GM06990 (cell line): ENCODE measurements at places on chromosomes 16 and 17.

DNA sequence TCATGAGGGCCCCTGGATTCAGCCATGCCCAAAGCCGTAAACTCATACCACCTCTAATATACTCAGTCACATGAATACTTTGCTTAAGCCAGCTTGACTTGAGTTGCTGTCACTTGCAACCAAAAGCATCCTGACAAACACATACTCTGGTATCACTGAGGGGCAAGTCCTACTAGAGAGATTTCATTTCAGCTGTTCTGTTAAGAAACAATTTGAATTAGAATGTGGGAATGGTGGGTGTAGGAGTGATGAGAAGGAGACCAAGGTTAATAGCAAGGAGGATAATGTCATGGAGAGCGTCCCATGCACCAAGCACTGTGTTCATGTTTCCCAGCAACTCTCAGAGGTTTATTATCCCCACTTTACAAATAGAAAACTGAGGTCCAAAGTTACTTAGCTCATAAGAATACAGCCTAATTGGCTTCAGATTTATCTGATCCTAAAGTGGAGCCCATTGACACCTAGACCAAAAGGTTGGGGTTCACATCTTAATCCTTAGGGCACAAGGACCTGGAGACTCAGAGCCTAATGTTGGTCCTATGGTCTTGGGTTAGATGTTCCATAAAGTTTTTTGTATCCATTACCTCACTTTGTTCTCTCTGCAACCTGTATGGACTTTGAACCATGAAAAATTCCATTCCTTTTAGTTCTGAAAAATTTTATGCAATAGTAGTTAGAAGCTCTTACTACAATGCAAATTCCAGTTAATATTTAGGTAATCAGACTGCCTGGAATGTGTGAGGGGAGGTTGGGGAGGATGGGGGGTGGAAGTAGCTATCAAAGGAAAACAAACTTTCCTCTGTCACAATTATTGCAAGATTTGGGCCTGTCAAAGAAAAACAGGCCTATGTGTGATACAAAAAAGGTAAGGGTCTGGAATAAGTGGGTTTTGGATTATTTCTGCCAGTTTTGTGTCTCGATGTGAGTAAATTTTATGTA, 105.9 kb downstream of the IRX3 start:
- no peak for DNase-seq

- DNase-seq, result no peak
Observed at GRCh38 chr17:17416007-17416399, 60.8 kb upstream of the MED9 start.

- no peak for DNase-seq
Observed at GRCh38 chr16:77767826-77768225, 20.5 kb upstream of the VAT1L start.

DNA sequence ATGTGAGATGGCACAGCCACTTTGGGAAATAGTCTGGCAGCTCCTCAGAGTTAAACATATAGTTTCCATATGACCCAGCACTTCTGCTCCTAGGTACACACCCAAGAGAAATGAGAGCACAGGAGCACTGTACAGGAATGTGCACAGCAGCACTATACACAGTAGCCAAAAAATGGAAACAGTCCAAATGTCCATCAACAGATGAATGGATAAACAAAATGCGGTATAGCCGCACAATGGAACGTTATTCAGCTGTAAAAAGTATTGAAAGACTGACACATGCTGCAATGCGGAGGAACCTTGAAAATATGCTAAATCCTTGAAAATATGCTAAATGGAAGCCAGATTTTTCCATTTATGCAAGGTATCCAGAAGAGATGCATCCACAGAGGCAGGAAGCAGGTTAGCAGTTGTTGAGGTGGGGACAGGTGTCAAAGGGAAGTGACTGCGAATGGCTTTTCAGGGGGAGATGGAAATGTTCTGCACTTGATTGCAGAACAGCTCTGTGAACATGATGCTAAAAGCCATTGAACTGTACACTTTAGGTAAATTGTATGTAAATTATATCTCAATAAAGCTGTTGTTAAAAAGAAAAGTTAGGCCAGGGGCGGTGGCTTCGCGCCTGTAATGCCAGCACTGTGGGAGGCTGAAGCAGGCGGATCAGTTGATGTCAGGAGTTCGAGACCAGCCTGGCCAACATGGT, 80.7 kb downstream of the MPRIP start:
- DNase-seq, result no peak

GRCh38 chr16:72665701-72666100, 382.2 kb downstream of the ZFHX3 start:
- DNase-seq, result no peak

DNA sequence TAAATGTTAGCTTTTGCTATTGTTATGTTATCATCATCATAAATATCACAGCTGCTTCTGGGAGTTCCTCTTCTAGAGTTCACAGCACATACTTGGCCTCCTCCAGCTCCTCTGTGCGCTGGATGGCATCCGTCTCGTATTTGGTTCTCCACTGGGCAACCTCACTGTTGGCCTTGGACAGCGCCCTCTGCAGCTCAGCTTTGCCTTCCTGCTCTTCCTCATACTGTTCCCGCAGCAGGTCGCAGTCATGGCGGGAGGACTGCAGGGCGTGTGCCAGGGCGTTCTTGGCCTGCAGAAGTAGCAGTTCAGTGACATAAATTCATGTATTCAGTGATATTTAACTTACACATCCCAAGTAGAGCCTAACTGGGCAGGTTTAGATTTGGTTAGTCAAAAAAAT, 23.4 kb downstream of the MYH8 start:
- no peak for DNase-seq

GRCh38 chr16:69463876-69464275, 39.5 kb downstream of the CYB5B start:
- no peak for DNase-seq

GRCh38 chr16:16150117-16150877, 73.0 kb downstream of the ABCC6 start:
- DNase-seq, result no peak

DNA sequence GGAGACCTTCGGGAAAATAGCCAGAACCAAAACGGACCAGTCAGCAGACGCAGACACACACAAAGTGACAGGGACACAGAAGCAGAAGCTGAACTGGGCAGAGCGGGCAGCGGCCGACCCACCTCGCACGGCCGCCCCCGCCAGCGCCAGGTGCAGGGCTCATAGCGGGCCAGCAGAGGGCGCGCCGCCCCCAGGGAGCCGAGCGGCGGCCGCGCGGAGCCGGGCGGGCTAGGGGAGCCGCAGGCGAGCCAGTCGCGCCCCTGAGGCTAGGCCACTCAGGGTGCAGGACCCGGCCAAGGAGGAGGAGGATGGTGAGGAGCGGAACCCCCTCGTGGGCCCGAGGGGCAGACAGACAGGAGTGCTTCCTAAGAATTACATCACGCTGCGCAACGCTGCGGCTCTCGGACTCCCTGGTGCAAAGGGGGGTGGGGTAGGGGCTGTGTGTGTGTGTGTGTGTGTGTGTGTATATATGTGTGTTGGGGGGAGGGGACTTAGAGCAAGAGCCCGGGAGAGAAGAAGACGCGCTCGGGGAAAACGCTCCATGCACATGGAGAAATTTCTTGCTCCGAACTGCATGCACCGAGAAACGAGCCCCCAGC, 913 bp upstream of the NOG start:
- DNase-seq, result peak; percentile 46

DNA sequence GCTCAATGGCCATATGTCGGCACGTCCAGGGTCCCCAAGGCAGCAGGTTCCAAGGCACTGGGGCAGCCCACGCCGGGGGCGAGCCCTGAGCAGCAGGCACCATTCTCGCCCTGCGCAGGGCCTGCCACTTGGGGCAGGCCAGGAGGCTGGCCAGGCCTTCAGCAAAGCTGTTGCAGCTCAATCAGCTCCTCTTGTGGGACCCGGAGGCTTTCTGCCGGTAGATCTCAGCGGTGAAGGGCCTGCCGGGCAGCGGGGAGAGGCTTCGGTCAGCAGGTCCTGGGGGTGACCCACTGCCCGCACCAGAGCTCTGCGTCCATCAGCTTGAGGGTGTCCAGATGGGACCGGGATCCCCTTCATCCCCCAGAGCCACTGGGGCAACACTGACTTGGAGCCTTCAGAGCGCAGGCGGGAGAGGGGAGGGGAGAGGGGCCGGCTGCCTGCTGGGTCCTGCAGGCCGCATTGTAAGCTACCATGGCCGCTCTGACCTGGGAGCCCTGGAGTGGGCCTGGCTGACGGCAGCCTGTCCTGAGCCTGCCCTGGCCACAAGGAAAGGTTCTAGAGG, 9.5 kb upstream of the RASD1 start:
- no peak for DNase-seq

- peak; percentile 28 for DNase-seq
Observed at GRCh38 chr17:48541577-48542113, 3.3 kb downstream of the HOXB2 start.

GRCh38 chr17:49928126-49928800, 40.7 kb upstream of the DLX4 start:
- DNase-seq, result no peak

DNA sequence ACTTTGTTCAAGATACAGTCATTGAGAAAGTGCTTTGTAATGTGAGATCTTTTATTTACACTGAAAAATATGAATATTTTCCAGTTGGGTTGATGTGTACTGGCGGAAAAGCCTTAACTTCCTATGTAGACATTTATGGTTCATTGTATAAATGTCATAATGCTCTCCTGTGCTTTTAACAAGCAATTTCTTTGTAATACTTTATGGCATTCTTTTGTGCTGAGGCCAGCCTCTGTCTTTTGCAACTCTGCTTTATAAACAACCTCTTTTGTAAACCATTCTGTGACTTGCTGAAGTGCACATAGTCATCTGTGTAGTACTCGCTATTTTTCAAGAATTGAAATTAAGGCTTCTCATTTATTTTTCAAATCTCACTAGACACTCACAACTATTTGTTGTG, 291.2 kb downstream of the CDH11 start:
- no peak for DNase-seq

DNA sequence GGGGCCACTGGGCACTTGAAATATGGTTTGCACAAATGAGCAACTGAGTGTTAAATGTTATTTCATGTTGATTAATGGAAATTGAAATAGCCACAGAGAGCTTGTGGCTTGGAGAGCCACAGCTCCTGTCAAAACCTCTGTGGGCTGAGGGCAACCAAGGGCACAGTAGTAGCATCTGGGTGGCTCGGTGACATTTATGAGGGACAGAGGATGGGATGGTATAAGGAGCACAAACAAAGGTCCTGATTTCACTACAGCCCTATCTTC, 215.9 kb downstream of the SOX9 start:
- no peak for DNase-seq

DNA sequence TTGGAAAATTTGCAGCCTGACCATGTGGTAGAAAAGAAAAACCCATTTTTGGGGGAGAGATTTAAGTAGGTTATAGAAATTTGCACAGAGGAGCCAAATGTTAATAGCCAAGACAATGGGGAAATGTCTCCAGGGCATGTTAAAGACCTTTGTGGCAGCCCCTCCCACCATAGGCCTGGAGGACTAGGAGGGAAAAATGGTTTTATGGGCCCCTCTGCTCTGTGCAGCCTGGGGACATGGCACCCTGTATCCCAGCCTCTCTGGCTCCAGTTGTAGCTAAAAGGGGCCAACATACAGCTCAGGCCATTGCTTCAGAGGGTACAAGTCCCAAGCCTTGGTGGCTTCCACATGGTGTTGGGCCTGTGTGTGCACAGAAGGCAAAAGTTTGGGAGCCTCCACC, 245.9 kb upstream of the AXIN2 start:
- DNase-seq, result no peak

- no peak for DNase-seq
Observed at GRCh38 chr17:51441431-51441830, 181.1 kb downstream of the UTP18 start.

- DNase-seq, result no peak
Observed at GRCh38 chr17:45338023-45338781, 21.4 kb upstream of the MAP3K14 start.

DNA sequence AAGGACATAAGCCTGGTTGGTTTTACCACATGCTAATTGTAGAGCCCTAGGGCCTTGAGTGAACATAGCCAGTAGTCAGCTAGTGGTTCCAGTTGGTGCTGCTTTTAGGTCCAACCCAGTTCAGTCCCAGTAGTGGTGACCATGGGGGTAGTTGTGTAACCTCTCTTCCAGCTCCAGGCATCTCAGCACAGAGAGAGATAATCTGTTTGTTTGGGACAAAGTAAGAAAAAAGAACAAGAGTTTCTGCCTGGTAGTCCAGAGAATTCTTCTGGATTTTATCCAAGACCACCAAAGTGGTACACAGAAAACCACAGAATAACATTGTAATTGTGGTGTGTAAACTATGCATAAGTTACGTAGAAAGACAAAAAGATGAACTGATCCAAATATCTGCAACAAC, 5.2 kb upstream of the CCL13 start:
- DNase-seq, result no peak

- DNase-seq, result no peak
Observed at GRCh38 chr16:77569406-77569805, 134.6 kb upstream of the ADAMTS18 start.

DNA sequence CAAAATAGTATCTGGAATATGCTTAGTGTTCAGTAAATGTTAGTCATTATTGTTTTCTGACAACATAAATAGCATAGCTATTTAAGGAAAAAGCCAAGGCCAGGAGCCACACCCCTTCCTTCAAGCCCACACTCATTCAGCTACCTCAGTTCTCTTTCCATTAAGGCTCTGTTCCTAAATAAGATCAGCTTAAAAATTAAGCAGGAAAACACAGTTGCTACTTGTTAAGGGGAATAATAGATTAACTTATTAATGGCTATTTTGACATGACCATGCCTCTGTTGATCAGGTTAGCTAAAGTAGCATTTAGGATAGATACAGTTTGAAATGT, 158.1 kb downstream of the CHD9 start:
- DNase-seq, result no peak

DNA sequence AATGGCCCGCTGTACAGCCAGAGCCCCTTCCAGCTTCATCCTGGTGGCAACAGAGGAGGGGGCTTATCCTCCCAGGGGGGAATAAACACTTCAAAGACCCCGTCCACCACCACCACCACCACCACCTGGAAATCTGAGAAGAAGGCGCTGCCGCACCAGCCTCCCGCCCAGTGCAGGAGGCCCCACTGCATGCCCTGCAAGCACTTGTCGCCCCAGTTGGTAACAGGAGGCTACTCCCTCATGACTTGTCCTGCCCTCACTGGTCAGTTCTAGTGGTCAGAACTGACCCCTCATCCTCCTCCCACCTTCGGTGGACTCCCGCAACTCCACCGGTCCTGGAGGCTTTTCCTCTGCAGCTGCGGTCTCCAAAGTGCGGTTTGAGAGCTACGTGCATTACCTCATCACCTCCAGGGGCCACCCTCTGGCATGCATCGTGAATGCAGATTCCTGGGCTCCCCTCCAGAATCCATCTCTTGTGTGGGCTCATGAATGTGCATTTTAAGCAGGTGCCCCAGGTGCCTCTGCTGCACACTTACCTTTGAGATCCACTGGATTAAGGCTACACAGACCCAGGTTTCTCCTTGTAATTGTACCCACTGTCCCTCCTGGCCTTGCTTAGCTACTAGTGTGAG, 71.8 kb downstream of the SRCIN1 start:
- no peak for DNase-seq

DNA sequence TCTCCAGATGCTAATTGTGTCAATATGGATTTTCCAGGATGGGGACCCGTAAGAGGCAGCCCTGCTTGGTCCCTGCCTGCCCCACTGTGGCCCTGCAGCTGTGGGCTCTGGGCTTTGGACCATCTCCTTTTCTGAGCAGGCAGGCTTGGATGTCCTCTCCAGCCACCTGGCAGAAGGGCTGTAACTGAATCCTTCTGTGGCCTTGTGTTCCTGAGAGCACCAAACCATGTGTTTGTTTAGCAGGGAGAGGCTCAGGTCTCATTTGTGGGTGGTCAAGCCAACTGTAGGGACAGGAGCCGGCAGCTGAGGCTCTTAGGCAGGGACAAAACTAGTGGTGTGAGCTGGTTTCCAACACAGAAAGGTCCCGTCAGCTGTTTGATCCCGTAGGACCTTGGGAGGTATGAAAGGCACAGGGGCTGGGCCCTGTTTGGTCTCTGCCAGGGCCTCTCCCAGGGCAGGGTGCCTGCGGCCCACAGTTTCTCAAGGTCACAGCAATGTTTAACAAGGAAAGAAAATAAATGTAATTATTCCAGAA, 18.5 kb downstream of the SEC14L5 start:
- DNase-seq, result no peak
